ENCODE measurements at places on chromosomes 3 and 15. TPM values are rescaled to one million over a fixed set of nuclear protein-coding genes. Genes with fewer than 3 reads are reported as not detected.

GRCh38 chr3:165082650-165083049, 4.4 kb upstream of the SI start:
- H3K4me3 ChIP-seq, result no peak overlapping the region
- no peaks in the 10 kb centered on the region for H3K36me3 ChIP-seq

GRCh38 chr3:31399271-31399670, 133.5 kb upstream of the STT3B start:
- H3K27ac ChIP-seq, result no peak overlapping the region
- H3K4me1 ChIP-seq, result no peaks in the 10 kb centered on the region
- H3K36me3 ChIP-seq, result no peaks in the 10 kb centered on the region
- H3K27me3 ChIP-seq, result no peaks in the 10 kb centered on the region
- DNase-seq, result no peak

DNA sequence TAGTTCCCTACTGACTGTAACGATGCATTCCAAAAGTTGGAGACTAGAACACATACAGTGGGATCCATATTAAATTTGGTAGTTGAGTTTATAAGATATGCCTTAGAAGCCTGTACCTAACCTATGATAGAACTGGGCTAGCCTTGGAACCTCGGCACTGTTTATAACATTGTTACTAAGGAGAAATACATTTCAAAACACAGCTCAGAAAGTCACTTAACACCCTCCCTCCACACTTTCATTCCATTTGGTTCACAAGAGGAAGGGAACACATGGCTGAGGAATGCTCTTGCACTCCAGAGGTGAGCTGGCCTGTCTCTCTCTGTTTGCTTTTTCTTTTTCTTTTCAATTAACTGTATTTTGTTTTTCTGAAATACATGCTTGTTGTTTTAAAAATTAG, 48.7 kb upstream of the TSC22D2 start:
- H3K27ac ChIP-seq, result no peak overlapping the region
- H3K36me3 ChIP-seq, result no peaks in the 10 kb centered on the region
- no peak for DNase-seq
- no peaks in the 10 kb centered on the region for H3K27me3 ChIP-seq
- H3K4me3 ChIP-seq, result no peak overlapping the region
- H3K4me1 ChIP-seq, result no peaks in the 10 kb centered on the region

DNA sequence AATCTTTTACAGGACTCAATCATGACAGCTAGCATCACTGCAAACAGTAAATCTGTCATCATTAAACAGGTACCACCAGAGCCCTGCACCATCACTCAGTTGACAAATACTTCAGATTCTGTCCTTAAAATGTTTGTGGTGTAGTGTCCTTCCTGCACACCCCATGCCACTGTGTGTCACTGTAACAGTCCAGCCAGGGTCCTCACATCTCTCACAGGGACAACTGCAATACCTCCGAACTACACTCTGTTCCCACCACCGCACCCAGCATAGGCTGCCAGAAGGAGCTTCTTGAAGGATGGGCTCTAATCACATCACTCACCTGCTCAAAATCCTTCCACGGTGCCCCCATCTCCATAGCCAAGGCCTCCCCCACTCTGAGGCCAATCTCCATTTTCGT, 90.2 kb upstream of the FGF12 start:
- H3K4me1 ChIP-seq, result no peaks in the 10 kb centered on the region
- DNase-seq, result no peak
- H3K27me3 ChIP-seq, result no peaks in the 10 kb centered on the region
- H3K4me3 ChIP-seq, result no peak overlapping the region
- no peak overlapping the region for H3K27ac ChIP-seq

Gene REC114
- not detected for total RNA-seq

GRCh38 chr3:150743508-150743907, 19.5 kb downstream of the SIAH2 start:
- H3K4me3 ChIP-seq, result no peak overlapping the region
- no peak overlapping the region for H3K27ac ChIP-seq
- DNase-seq, result no peak
- peaks cover 65% of the 10 kb centered on the region for H3K4me1 ChIP-seq

Gene ZPLD1
- 0.26 TPM for total RNA-seq

- H3K4me1 ChIP-seq, result peaks cover 45% of the 10 kb centered on the region
- H3K27me3 ChIP-seq, result no peaks in the 10 kb centered on the region
- H3K27ac ChIP-seq, result no peak overlapping the region
These were observed 46.0 kb downstream of the UACA start for GRCh38 chr15:70717237-70717793.

- no peaks in the 10 kb centered on the region for H3K4me1 ChIP-seq
- H3K36me3 ChIP-seq, result no peaks in the 10 kb centered on the region
- H3K27ac ChIP-seq, result no peak overlapping the region
- no peak for DNase-seq
- no peak overlapping the region for H3K4me3 ChIP-seq
These were observed 190.6 kb downstream of the IL20RB start for GRCh38 chr3:137148406-137148805.

- DNase-seq, result no peak
- H3K36me3 ChIP-seq, result no peaks in the 10 kb centered on the region
- H3K27me3 ChIP-seq, result no peaks in the 10 kb centered on the region
- H3K4me1 ChIP-seq, result peaks cover 13% of the 10 kb centered on the region
- peak overlapping the region; percentile 20 for H3K27ac ChIP-seq
These were observed 7.0 kb upstream of the STRA6 start for GRCh38 chr15:74209560-74209958.

DNA sequence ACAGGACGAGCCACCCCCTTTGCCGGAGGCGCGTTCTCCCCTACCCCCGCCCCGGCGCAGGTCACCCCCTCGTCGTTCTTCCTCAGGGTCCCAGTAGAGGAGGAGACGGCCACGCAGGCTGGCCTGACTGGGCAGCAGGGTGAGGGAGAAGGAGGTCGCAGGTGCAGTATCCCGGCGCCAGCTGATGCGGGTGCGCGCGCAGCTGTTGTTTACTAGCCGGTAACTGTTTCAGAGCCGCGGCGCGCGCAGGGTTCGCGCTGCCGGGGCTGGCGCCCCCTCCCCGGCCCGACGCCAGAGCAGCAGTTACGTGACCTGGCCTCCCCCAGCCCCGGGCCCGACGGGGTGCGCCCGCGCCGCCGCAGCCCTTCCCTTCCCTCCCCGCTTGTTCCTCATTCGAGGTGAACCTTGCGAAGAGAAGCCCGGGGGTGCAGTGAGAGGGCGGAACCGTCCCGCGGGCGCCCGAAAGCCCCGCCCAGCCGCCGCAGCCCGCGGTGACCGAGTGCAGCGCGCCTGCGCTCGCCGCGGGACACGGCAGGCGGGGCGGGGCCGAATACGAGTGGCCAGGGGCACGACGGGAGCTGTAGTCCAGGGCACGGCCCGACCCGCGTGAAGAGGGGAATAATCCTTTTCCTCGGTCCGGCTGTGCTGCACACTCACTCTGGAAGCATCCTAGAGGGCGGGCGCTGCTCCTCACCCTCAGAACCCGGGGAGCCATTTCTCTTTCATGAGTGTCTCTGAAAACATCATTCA, at the start of gene SLC12A6:
TSS of gene SLC12A6 (minus strand) at position 225 of the 750 bp plus-strand sequence. CDS start 1,101 bp downstream, outside the sequence.
- H3K27ac ChIP-seq, result peak within 1 kb of the TSS; percentile 89
- H3K4me3 ChIP-seq, result peak within 1 kb of the TSS; percentile 93
- H3K4me1 ChIP-seq, result peaks cover 25% of the 10 kb centered on the region

- H3K27me3 ChIP-seq, result no peaks in the 10 kb centered on the region
- H3K27ac ChIP-seq, result no peak overlapping the region
- peaks cover 10% of the 10 kb centered on the region for H3K4me1 ChIP-seq
- no peaks in the 10 kb centered on the region for H3K36me3 ChIP-seq
- no peak overlapping the region for H3K4me3 ChIP-seq
These were observed 11.5 kb upstream of the TMF1 start for GRCh38 chr3:69063636-69064035.

GRCh38 chr15:44647637-44648036, 15.8 kb downstream of the SPG11 start:
- H3K36me3 ChIP-seq, result no peaks in the 10 kb centered on the region
- peaks cover 4% of the 10 kb centered on the region for H3K4me1 ChIP-seq
- H3K4me3 ChIP-seq, result no peak overlapping the region
- no peak for DNase-seq

GRCh38 chr3:35665390-35666055, 26.2 kb downstream of the ARPP21 start:
- no peaks in the 10 kb centered on the region for H3K27me3 ChIP-seq
- peaks cover 8% of the 10 kb centered on the region for H3K4me1 ChIP-seq
- H3K4me3 ChIP-seq, result no peak overlapping the region
- DNase-seq, result no peak
- H3K27ac ChIP-seq, result no peak overlapping the region

- H3K27ac ChIP-seq, result no peak overlapping the region
- no peak for DNase-seq
- H3K4me3 ChIP-seq, result no peak overlapping the region
These were observed 215.9 kb upstream of the TPRG1 start for GRCh38 chr3:188955919-188956318.

Data from body of pancreas (tissue), 4 donors.